ENCODE measurements at places on chromosomes 16 and 17.
A peak's percentile ranks its signal among the peaks of the same experiment; 100 is the strongest.

- no peak for DNase-seq
Observed at GRCh38 chr16:89599451-89599858, 14.0 kb upstream of the DPEP1 start.

- no peak for DNase-seq
Observed at GRCh38 chr16:23949630-23950290, 114.0 kb downstream of the PRKCB start.

- no peak for DNase-seq
Observed at GRCh38 chr17:1930337-1930645, 94.8 kb downstream of the RTN4RL1 start.

DNA sequence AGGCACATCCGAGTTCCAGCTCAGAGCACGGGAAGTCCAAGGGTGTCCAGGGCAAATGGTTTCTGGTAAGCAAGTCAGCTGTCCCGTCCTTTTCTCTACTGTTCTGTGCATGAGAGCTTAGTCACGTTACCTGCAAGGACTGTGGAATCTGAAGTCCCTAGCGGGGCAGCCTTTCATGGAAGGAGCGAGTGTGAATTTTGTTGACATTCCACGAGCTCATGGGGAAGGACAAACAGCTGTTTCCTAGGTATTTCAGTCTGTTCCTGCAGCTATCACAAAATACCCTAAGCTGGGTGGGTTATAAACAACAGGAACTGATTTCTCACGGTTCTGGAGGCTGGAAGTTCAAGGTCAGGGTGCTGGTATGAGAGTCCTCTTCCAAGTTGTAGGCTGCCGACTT, 109.2 kb downstream of the SDR42E1 start:
- no peak for DNase-seq

DNA sequence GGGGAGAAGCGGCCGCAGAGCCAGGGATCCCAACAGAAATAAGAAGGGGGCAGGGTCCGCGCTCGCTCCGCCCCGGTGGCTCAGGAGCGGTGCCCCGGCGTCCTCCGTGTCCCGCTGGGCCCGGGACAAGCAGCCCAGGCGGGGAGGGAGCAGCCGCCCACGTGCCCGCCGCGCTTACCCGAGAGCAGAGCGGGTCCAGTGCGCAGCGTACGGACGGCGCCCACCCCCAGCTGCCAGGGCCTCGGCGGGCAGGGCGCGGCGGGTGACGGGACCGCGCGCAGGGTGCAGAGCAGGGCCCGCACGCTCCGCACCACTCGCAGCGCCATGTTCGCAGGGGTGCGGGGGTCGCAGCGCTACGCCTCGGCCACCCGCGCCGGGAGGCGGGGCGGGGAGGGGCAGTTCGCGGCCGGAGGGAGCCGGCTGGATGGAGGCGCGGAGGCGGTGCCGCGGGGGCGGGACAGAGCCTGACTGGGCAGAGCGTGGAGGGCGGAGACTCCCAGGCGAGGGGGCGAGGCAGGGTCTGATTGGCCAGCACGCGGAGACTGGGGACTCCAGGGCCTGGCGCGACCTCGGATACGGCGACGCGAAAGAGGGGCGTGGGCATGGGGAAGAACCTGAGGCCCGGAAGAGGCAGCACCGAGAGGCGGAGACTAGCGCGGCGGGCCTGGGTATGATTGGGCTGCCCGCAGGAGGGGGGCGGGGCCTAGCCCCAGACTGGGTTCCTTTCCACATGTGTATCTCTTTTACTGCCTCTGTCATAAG, at the start of gene GCSH:
Gene GCSH (minus strand): TSS at position 443 of the 762 bp plus-strand sequence. CDS start 117 bp downstream, at position 326.
- peak; percentile 99 for DNase-seq

- DNase-seq = no peak
Observed at GRCh38 chr17:67082107-67082506, 37.8 kb downstream of the CACNG1 start.

- no peak for DNase-seq
Observed at GRCh38 chr17:44432254-44433157, 43.1 kb upstream of the ITGA2B start.

GRCh38 chr17:263773-264172, 82.3 kb upstream of the DOC2B start:
- DNase-seq = no peak

DNA sequence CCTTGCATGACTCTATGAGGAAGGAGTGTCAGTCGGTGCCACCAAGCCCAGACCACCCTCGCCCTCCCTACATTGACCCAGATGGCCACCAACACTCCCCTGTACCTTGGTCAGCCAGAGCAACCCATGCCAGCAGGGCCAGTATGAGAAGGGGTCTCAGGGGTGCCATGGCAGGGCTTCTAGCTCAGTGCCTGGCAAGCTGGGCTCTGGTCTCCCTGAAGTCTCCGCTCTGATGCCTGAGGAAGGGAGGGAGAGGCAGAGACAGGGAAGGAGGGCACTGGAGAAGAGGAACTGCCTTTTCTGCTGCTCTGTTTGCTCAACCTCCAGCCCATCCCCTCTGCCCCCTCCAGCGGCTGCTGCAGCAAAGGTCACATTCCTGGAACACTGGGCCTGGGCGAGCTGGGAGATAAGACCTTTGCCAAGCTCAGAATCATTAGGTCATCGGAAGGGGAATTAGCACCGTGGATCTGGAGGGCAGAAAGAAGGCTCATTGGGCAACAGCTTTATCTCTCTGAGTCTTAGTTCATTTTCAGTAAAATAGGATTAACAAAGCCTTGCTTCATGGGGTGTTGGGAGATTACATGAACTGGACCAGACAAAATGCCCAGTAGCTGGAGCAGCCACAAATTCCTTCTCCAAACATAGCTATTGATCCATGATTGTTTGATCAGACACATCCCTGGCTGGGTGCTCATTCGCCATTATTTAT, at the start of gene VTN:
Gene VTN (minus strand): TSS at position 273 of the 709 bp plus-strand sequence. CDS start 104 bp downstream, at position 169.
- DNase-seq = no peak

DNA sequence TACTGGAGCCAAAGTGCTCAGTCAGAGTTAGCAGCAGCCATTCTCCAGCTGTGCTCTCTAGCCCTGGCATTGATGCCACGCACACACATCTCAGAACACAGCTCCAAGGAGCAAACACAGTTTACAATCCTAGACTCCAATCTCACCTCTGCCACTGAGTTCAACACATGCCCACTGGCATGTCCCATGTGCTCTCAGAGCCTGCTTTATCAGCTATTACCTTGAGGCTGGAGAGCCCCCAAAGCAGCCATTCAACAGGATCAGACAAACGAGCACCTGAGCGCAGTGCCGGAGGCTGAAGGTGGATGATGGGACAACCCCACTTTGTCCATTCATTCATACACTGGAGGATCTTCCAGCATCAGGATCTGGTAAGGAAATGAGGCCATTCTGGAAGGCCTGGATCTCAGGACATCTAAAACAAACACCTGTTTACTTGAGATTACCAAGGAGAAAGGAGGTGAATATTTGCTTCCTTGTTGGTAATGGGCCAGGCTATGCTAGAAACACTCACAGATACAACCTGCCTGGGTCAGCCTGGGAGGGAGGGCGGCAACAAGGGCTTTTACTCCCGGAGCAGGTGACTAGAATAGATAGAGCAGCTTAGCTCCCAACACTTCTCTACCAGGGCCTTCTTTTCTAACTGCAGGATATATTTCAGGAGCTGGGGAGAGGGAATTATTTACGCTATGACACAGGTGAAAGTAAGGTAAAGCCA, 25.4 kb downstream of the RANBP10 start:
- DNase-seq = no peak

DNA sequence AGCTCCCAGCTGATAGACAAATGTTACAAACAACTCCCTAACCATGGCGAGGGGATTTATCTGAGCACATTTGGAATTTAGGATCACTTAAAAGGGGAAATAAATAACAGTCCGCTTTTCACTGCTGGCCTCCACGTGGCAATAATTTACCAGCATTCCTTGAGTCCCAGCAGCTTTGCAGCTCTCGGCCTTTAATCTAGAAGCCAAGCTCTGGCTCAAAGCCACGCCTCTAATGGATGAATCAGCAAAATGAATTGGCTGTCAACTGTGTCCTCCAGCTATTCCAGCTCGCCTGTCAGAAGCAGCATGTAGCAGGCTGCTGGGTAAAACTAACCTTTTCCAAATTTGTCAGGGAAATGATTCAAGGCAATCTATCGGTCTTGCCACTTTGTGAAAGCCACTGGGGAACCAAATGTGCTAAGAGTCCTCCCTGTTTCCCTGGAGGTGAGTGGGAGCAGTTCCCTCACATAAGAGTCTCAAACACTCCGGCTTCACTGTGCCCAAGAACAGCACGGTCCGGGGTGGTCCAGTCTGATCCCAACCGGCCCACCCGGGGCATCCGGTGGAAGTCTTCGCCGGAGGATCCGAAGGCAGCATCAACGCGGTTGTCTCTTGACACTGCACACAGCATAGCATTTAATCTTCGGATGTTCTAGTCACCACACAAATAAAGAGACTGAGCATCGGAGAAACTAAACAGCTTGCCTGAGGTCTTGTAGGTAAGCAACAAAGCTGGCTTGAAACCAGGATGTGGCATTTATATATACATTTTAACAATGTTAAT, 143.3 kb downstream of the PARN start:
- peak; percentile 81 for DNase-seq

DNA sequence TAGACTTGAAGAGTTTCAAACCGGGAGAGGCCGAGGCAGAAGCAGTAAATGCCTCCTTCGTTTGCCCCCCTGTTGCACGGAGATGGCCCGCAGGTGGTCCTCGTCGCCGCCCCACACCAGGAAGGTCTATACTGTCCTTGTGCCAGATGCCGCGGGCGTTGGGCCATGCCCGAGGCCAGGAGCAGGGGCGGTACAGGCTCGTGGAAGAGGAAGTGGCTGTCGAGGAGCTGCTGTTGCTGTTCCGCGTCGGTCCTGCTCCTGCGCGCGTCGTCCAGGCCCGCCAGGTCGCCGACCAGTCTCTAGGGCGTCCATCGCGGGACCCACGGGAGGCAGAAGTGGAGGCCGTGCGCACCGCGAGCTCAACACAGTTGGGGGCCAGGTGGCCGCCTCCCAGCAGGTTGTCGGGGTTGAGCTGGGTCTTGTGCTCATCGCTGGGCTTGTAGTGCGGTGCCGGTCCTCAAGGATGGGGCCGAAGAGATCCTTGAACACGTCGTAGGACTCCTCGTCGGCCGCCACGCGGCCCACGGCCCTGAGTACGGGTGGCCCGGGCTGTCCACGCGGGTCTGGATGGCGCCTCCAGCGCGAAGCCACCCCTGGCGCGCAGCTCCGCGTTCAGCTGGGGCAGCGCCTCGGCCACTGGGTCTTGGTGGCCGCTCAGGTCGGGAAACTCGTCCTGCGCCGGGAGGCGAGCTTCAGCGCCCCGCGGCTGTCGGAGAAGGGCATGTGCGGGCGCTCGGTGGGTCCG, 13.1 kb upstream of the C16orf87 start:
- DNase-seq = no peak

GRCh38 chr16:49474741-49475140, 101.1 kb downstream of the C16orf78 start:
- no peak for DNase-seq

- DNase-seq = no peak
Observed at GRCh38 chr17:48553826-48554225, 8.9 kb upstream of the HOXB2 start.

DNA sequence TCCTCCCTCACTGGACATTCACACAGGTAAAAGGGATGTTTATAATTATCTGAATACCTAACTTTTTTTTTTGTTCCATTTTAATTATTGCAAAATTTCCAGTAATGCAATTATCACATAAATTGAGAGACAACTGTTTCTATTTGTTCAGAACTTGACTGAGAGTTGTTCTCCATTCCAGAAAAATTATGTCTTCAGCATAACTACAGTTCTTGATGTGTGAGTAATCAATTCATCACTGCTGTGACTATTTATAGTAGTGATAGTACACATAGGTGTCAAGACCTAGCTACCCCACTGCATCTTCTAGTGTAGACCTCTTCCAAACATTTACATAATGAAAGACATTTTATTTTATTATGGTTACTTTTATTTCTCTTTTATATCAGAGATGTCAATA, 5.8 kb upstream of the TNRC6A start:
- no peak for DNase-seq

DNA sequence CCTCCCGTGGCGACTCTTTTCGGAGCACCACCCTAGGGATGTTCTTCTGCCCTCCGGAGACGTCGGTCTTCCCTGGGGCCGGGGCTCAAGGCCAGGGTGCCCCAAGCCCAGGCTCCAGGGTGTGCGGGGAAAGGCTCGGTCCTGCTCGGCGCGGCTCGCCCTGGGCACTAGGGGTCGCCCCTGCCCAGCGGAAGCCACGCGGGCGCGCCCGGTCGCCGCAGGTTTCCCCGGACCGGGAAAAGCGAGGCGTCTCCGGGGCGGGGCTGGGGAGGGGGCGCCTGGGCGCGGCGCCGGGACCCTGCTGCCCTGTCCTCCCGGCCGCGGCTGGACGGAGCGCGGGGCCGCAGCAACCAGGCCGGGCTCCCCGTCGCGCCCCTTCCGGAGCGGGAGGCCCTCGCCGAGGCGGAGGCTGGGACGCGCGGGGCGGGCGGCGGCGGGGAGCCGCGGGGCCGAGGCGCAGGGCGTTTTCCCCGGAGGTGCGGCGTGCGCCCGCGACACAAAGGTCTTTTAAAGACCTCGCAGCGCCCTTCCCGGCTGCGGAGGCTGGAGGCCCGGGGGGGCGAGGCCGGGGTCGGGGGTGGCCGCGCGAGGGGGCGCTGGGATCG, 76.4 kb downstream of the MRC2 start:
- DNase-seq = peak; percentile 56

GRCh38 chr17:45924332-45924820, 30.0 kb downstream of the MAPT start:
- no peak for DNase-seq

DNA sequence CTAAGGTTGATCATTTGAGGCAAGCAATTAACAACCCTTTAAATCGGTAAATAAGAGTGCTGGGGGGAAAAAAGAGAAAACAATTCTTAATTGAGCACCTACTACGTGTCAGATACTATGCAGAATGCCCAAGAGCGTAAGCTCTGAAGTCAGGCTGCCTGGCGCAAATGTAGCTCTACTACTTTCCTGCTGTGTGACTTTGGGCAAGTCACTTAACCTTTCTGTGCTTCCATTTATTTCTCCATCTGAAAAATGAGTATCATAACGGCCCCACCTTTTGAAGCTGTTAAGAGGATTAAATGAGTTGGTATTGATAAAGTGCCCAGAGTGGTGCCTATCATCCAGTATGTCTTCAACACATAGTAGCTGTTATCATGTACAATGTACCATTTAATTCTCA, 102.0 kb downstream of the CACNG3 start:
- DNase-seq = no peak

DNA sequence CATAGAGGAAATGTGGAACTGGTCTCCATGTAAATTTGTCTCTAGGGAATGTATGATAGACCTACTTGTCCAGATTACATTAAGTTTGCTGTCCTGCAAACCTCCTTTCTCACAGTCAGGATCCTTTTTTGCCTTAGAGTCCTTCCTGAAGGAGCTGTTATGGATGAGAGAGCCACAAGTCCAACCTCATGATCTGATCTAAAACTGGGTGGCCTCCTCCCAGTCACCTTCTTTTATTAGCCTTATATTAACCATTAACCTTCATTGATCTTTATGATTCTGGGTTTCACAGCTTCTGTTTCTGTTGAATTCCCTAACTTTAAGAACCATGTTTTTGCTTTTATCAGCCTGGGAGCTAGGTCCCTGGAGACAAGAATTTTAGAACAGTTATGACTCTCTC, 64.1 kb downstream of the NEUROD2 start:
- DNase-seq = no peak

Measured in cerebellum (tissue), 4 donors.